Activated T-cell treated with anti-CD3 and anti-CD28 coated beads, Interleukin-2, amount 50 U/mL, for 72 hours (primary cell): ENCODE measurements at places on chromosomes 16 and 17.
A peak's percentile ranks its signal among the peaks of the same experiment; 100 is the strongest.

DNA sequence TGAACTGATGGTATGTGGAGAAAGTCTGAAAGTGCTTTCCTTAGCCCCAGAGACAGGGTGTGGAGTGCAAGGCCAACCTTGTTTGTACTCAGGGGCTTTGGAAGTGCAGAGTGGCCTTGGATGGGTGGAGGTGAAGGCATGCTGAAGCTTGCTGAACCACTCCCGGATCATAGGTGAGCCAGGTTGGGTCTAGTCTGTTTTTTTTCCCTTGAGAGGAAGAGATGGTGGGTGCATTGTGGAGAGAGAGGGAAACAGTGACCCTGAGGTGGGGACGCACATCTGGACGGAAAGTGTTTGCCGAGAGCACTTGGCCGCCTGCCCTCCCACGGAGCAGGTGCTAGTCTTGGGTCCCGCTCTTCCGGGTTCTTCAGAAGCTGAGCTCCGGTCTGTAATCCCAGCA lies 12.5 kb downstream of the ABAT start:
- DNase-seq: no peak

DNA sequence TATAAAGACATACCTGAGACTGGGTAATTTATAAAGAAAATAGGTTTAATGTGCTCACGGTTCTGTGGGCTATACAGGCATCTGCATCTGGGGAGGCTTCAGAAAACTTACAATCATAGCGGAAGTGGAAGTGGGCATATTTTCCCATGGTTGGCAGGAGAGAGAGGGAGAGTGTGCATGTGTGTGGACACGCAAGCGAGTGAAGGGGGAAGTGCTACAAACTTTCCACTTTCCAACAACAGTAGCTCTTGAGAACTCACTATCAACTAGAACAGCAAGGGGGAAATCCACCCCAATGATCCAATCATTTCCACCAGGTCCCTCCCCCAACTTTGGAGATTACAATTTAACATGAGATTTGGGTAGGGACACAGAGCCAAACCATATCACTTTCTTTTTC lies 11.1 kb downstream of the TAOK1 start:
- DNase-seq: no peak

DNA sequence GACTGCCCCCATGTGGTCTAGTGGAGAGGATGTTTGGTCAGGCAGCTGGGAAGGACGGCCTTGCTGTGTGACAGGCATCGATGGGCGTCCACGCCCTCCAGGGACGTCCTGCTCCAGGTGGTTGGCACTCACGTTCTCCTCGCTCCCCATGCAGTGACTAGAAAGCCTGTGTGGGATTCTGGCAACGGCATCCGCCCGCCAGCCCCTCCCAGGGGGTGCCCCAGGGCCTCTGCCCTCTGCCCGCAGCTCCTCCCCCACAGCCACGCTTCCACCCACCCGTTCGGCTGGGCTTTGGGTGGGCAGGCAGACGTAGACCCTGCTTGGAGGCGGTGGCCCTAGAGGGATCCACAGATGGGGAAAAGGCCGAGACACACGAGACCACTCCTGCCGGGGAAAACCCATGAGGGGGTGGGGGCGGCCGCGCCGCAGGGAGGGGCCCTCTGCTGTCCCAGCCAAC lies 4.7 kb upstream of the IL17C start:
- peak; percentile 59 for DNase-seq

DNA sequence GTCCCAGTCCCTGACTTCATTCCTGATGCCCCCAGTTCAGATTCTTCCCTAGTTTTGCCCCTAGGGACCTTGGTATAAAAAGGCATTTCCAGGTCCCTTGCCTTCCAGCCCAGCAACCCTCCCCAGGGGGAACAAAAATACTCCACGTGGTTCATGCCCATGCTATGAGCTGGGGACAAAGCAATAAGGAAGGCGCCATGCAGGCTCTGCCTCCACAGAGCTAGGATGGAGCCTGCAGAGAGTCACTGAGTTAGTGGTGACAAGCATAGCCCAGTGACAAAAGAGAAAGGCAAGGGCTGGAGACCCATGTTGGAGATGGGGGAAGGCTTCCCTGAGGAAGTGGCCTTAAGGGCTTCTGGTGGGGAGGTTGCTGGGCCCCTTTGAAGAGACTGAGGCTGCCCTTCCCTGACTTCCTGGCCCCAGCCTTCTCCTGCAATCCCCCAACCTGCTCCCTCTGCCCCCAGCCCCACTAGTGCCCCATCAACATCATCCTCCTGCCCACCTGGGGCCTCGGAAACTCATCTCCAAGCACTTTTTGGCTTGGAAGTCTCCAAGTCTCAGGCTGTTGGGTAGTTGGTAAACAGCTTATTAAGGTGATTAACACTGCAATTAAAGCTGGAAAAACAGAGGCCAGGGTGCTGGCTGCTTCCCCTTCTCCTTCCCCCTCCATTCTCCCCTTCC lies 9.6 kb downstream of the DLX3 start:
- no peak for DNase-seq

- DNase-seq: peak; percentile 75
Measured at GRCh38 chr16:68417711-68418301, 30.5 kb downstream of the SMPD3 start.

DNA sequence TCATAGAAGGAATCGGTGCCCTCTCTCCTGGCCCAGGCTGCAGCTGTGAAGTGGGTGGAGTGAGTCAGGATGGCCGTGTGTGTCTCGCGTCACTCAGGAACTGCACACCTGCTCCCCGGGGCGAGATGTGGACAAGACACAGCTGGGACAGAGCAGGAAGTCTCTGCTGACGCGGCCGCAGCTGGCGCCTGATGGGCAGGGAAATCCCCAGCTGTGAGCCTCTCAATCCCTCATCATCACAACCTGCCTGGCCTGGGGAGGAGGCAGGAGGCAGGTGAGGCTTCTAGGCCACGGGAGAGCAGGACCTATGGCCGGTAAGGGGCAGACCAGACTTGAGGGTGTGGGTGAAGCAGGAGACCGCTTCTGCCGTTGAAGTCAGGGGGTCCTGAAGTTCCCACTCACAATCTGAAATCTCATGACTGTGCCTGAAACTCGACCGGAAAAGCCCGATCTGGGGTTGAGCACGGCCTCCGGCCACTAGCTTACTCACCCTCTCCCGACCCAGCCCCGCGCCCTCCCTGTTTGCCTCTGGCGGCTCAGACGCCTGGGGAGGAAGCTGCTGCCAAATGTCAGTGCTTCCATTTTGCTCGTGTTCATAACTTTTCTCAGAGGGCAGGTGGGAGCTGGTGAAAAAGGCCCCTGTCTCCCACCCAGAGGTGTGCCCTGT lies 1.1 kb upstream of the TRPV3 start:
- DNase-seq: peak; percentile 74
